ENCODE measurements at places on chromosomes 2 and 18.

DNA sequence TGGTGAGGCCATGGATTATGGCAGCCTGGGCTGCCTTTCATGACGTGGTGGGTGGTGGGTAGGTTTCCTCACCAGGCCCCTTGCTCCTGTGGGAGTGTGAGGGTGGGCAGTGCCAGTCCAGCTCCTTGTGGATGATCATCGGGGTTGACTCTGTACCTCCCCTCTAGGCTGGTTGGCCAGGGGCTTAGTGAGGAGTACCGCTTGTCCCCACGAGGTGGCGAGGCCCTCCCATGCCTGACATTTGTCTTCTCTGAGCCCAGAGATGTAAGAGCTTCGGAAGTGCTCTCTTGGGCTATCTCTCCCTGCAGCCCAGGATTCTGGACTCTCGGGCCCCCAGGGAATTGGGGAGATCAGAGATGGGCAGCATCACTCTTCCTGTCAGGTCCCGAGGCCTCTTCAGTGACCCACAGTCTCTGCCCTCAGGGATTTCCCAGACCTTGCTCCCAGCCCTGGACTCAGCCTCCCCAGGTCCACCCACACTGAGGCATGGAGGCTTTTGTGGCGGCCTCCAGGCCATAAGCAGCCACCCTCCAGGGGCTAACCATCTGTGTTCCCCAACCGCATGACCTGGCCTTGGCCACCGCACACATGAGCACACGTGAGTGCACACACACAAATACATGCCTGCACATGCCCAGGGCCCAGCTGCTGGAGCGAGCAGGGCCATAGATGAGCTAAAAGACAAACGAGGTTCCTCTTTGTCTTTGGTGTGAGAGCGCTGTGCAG is 6.5 kb downstream of the SPR start:
- no peak for DNase-seq

GRCh38 chr2:216967889-216968288 is 108.0 kb upstream of the TNP1 start:
- DNase-seq: no peak

DNA sequence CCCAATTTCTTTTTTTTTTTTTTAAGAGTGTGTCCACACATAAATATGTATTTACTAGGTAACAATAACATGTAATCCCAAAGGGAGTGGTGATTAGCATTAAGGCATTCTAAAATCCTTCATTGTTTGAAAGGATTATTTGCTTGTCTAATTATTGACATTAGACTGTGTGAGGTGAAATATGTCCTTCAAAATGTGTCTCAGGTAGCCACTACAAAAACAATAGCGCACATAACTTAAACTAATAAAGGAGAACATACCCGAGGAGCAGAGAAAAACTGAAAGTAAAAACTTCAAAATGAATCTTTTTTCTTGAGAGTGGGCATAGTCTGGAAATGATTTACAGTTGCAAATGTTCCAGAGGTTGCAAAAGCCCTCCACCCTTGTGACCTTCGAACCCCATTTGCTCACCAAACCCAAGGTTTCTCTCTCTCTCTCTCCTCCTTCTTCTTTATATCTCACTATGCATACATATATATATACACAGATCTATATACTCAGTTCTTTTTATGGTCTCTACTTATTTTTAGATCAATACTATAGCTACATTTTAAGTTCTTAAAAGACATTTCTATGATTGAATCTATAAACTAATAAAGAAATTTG is 24.4 kb upstream of the FRZB start:
- no peak for DNase-seq

DNA sequence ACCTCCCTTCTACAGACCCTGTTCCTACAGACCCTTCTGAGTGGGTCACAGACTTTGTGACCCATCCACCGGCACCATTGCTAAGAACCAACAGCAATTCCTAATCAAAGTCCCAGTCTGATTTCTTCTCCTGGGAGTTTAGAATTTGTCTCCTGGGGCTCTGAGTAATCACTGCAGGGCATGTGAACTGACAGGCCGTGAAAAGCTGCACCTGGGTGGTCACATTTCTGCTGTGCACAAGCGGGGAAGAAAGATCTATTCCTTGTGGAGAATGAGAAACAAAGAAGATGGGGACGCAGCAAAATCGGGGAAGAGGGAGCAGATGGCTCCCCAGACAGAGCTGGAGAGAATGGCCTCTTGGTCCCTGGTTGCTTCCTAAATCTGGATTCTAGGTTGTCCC is 151.0 kb downstream of the ARL4C start:
- DNase-seq: no peak

GRCh38 chr2:36798724-36799123 is 102.2 kb downstream of the VIT start:
- DNase-seq: no peak
